Cardiac ventricle fibroblast (primary cell): ENCODE measurements at places on chromosomes 4 and X. TPM values are rescaled to one million over a fixed set of nuclear protein-coding genes. Genes with fewer than 3 reads are reported as not detected.

The NKX6-1 gene
- not detected in 2 replicates for total RNA-seq

The RAB41 gene
- total RNA-seq, result not detected in 2 replicates

The GPR143 gene
- not detected in 2 replicates for total RNA-seq

The KLB gene
- total RNA-seq, result 0.05 TPM in 1 of 2 replicates, not detected in the other

The RASGEF1B gene
- 1.7 and 2.1 TPM in 2 replicates for total RNA-seq

The SOX3 gene
- total RNA-seq, result not detected in 2 replicates

The SPATA18 gene
- total RNA-seq, result 11.0 and 16.4 TPM in 2 replicates

The CCNI gene
- 236 TPM in 2 replicates for total RNA-seq

The NUDT6 gene
- total RNA-seq, result 4.8 and 13.1 TPM in 2 replicates

The SSX5 gene
- not detected in 2 replicates for total RNA-seq

The GAR1 gene
- total RNA-seq, result 5.2 and 6.2 TPM in 2 replicates

The BST1 gene
- 4.9 and 9.5 TPM in 2 replicates for total RNA-seq

The CXCL9 gene
- total RNA-seq, result not detected in 2 replicates

The AKAP17A gene
- total RNA-seq, result 26.1 and 27.7 TPM in 2 replicates

The CT45A3 gene
- not detected in 2 replicates for total RNA-seq

The FUNDC2 gene
- total RNA-seq, result 86.2 and 119 TPM in 2 replicates

The TMEM255A gene
- not detected in 2 replicates for total RNA-seq

The DOK7 gene
- total RNA-seq, result not detected in 2 replicates

The CCDC149 gene
- total RNA-seq, result 8.5 and 10.5 TPM in 2 replicates

The PPP4R3C gene
- not detected in 2 replicates for total RNA-seq

The BCOR gene
- 5.3 and 9.3 TPM in 2 replicates for total RNA-seq

The TBC1D8B gene
- total RNA-seq, result 9.2 and 10.0 TPM in 2 replicates

The USP51 gene
- total RNA-seq, result 1.6 and 1.9 TPM in 2 replicates

The DMRTC1B gene
- total RNA-seq, result not detected in 2 replicates

The GLUD2 gene
- 7.3 and 8.2 TPM in 2 replicates for total RNA-seq
